WTC11 (cell line): ENCODE measurements at places on chromosomes 12 and 14.

DNA sequence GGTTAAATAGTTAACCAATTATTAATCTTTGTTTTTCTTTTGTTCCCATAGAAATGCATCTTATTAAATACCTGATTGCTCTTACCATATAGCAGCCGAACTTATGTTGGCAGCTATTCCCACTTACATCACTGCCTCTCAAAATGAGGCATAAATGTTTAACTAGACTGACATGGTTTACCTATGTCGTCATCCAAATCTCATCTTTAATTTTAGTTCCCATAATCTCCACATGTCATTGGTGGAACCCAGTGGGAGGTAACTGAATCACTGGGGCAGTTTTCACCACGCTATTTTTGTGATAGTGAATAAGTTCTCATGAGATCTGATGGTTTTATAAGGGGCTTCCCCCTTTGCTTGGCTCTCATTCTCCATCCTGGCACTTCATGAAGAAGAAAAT is 499.2 kb upstream of the ATP2B1 start:
- DNase-seq: no peak

- no peak for DNase-seq
Observed at GRCh38 chr12:65508276-65509035, 230.0 kb downstream of the MSRB3 start.

GRCh38 chr12:4112734-4113325 is 160.7 kb upstream of the CCND2 start:
- DNase-seq: no peak

GRCh38 chr12:1592444-1593173 is 1.8 kb downstream of the FBXL14 start:
- DNase-seq: peak; percentile 57

DNA sequence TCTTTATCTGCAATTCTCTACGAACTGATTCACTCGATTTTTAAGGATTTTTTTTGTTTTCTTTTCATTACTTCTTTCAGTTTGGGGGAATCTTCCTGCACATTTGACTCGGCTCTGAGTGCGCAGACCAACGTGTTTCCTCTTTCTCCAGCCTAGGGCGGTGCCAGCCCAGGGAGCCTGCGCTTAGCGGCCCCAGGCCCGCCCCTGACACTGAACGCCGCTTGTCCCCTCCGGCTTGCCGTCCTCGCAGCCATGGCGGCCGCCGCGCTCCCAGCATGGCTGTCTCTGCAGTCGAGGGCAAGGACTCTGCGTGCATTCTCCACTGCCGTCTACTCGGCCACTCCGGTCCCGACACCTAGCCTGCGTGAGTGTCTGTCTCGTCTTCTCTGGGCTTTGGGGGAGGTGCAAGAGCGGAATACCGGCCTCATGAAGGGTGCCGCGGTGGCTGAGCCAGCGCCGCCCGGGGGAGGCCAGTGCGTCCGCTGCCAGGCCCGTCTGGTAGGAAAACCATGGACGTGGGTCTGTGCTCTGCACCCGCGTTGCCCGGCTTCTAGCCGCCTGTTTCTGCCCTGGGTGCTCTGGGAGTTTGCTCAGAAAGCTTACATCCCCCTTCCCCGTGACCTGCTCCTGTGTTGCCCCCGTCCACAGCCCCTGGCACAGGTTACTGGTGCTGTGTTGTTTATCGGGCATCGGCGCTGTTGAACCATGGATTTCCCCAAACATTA is at the start of gene MRPS35:
Gene MRPS35 (plus strand): TSS at position 241 of the 725 bp plus-strand sequence. CDS start 12 bp downstream, at position 253.
- peak; percentile 77 for DNase-seq

DNA sequence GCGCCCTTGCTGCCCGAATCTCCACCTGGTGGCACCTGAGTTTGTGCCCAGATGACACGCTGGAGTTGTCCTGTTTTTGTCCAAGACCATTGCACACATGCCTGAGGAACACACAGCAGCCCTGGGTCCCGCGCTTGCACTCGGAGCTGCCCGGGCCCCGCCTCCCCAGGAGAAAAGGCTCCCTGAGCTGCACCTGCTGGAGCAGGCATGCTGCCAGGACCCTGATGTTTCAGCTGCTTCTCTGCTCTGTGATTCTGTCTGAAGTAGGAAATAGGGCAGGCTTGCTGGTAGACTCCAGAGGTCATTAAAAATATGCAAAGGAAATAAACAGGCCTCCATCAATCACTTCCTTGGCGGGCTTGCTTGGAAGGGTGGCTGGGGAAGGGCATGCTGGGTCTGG is 271.6 kb downstream of the CACNA1C start:
- no peak for DNase-seq

- DNase-seq: no peak
Observed at GRCh38 chr12:104189915-104190555, 25.5 kb upstream of the TXNRD1 start.

- no peak for DNase-seq
Observed at GRCh38 chr12:97560786-97561618, 98.4 kb downstream of the RMST start.

GRCh38 chr12:130971925-130972585 is 18.3 kb downstream of the ADGRD1 start:
- DNase-seq: no peak

DNA sequence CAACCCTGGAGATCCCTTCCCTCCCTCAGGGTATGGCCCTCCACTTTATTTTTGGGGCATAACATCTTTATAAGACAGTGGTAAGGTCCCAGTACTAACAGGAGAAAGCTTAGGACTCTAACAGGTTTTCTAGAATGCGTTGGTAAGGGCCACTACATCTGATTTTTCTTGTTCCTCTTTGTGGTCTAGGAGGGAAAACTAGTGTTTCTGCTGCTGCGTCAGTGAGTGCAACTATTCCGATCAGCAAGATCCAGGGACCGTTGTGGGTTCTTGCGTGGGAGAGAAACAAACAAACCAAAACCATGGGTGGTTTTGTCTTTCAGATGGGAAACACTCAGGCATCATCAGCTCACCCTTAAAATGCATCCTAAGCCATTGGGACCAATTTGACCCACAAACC is 123.6 kb upstream of the SLC16A7 start:
- DNase-seq: no peak

DNA sequence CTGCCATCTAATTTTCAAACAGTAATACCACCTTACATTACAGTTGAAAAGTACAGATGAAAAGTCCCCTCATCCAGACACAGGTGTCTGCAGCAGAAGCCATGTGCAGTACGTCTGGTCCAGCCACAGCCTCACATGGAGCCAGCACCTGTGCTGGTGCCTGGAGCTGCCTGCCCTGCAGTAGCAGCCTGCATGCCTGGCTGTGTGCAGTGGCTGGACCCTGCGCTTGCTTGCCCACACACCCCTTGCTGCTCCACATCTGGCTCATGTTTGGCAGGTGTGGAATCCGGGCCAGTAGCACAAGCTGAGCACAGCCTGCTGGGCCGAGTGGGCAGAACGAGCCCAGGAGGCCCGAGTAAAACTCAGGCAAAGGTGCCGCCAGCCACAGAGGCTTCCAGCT is 21.8 kb upstream of the CPM start:
- no peak for DNase-seq

GRCh38 chr14:75204116-75204515 is 27.7 kb upstream of the TMED10 start:
- DNase-seq: no peak

DNA sequence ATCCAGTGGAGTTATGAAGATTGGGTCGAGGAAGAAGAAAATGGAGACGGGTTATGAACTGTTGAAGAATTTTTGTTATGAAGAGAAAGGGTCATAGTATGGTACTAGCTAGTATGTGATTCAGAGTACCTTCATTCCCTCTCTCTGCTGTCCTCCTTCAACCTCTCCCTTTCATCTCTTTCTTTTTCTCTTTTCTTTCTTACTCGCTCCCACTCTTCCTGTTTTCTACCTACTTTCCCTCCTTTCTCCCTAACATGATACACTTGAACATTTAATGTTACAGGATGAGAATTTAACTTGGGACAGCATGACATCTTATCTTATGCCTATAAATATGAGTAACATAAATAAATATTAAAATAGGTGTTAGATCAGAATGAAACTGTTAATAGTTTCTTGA is 112.9 kb downstream of the CCDC91 start:
- no peak for DNase-seq

- DNase-seq: no peak
Observed at GRCh38 chr12:77947330-77947729, 116.6 kb downstream of the NAV3 start.

- no peak for DNase-seq
Observed at GRCh38 chr14:20539906-20540305, 20.9 kb downstream of the RNASE9 start.

- DNase-seq: no peak
Observed at GRCh38 chr12:52285172-52285745, 6.1 kb downstream of the KRT81 start.

GRCh38 chr12:95480230-95480629 is 6.3 kb downstream of the METAP2 start:
- DNase-seq: no peak

DNA sequence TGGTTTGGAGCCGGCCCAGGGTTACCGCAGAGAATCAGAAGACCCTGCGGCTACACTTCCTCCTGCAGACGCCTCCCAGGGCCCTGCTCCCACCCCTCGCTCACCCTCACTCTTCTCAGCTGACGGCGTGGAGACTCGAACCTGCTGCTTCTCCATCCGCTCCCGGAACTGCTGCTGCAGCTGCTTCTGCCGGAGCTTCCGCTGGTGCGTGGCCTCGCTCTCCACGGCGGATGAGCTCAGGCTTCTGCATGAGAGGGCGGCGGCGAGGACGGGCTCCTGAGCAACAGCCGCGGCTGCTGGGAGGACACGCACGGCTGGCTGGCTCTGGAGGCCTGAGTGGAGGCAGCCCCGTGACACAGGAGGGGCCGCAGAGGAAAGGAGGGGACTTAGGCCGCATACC is 33.3 kb downstream of the RAD52 start:
- no peak for DNase-seq

- no peak for DNase-seq
Observed at GRCh38 chr12:67726868-67727267, 78.3 kb downstream of the DYRK2 start.

- no peak for DNase-seq
Observed at GRCh38 chr12:108324351-108325017, 14.6 kb downstream of the CMKLR1 start.

DNA sequence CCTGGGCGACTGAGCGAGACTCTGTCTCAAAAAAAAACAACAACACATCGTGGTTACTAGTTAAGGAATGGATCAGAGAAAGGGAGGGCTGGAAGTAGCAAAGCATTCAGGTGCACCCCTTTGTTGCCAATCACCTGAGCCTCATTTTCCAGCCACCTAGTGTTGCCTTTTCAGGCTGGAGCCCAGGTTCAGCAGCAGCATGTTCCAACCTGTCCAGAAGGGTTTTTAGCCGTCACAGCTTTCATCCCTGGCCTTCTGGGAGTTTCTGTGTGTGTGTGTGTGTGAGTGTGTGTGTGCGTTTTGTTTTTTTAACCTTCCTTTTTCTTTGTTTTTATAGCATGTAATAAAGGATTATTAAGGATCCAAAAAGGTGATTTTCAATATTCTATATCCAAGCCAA is 121.1 kb upstream of the ATF1 start:
- DNase-seq: no peak

GRCh38 chr14:64610049-64610746 is 60.4 kb downstream of the PPP1R36 start:
- DNase-seq: no peak

- no peak for DNase-seq
Observed at GRCh38 chr14:105067969-105068301, 2.7 kb upstream of the GPR132 start.

GRCh38 chr12:64510667-64511066 is 58.7 kb downstream of the TBK1 start:
- no peak for DNase-seq

GRCh38 chr12:12741660-12742059 is 24.5 kb downstream of the CDKN1B start:
- DNase-seq: no peak

DNA sequence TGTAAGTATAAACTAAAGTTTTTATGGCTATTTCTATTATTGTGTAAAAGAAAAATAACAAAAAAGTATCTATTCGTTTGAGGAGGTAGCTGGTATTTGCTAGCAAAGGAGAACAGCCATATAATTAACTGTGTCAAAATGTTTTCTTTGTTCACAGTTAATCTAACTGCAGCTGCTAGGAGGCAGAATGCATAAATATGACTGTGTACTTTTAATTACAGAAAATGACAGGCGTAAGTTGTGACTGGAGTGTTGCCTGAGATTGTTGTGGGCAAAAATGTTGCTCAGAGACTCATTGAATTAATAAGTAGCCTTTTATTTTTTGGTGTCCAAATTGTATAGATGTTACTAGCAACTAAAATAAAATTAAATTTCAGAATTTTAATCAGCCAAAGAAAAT is 33.5 kb downstream of the PTPRO start:
- no peak for DNase-seq

GRCh38 chr14:50972734-50973133 is 28.5 kb upstream of the PYGL start:
- no peak for DNase-seq

DNA sequence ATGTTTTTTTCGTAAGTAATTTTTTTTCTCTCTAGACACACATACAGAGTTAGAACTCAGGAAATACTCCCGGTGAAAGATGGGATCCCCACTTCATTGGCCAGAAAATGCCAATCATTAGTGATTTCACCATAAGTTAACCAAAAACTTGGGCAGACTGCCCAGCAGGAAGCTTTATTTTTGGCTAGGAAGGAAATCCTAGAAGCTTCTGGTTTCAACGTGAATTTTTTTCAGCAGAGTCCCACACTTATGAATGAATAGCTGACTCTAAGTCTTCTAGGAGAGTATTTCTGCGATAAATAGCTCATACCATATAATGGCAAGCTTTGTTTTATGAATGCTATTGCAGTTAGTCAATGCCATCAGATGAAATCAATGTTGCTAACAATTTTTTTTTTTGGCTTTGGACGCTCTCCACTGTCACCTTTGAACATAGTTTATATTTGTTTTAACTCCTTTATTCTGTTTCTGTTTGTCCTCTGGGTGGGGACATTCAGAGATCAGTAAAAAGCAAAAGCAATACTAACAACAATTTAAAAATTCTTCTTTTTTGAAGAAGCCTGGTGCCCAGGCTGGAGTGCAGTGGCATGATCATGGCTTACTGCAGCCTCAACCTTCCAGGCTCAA is 9.5 kb downstream of the PPP1CC start:
- DNase-seq: no peak

- DNase-seq: no peak
Observed at GRCh38 chr14:34931206-34931605, 51.6 kb upstream of the SRP54 start.

DNA sequence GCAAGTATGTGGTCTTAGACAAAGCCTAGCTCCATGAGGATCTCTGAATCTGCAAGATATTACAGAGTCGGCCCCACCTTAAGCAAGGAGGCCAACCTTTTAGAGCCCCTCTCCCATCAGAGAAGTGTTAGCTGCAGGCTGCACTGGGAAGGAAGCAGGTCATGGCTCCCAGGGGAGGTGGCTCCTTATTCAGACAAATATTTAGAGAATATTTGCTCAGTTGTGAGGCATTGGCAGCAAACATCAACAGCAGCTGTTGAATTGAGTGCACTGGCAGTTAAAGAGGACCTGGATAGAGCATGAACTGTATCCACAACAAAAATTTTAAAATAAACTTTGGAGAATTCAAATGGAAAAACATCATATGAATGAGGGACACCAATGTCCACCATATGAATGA is 44.7 kb downstream of the FSCB start:
- no peak for DNase-seq
